ENCODE measurements at places on chromosomes 6 and 20. TPM values are rescaled to one million over a fixed set of nuclear protein-coding genes. Genes with fewer than 3 reads are reported as not detected.

DNA sequence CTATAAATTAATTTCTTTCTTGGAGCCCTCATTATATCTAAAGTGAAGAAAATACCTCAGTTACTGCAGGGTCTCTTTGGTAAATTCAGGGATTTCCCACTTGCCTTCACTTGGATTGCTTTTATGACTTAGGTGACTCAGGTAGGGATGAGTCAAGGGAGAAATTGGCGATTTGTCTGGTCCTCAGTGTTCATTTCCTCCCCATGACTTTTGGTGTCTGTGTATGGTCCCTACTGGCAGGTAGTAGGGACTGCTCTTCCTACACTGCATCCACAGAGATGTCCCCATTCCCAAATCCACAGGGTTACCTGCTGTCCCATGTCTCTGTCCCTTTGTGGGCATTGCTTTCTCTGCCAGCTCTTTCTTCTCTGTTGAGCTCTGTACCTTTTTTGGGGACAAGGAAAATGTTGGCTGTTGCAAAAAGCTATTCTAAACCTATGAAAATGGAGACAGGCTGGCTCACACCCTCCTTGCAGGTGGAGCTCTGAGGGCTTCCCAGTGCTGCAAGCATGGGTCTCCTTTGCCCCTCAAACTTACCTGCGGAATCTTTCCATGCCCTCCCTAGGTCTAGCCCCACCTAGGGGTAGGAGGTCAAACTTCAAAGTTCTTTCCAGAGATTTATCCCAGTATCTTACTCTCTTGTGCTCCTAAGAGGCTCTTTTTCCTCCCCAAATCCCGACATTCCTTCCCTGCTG is 211.9 kb downstream of the ZNF217 start:
- DNase-seq: no peak
- H3K27me3 ChIP-seq: no peaks in the 10 kb centered on the region
- no peak overlapping the region for H3K27ac ChIP-seq

GRCh38 chr6:160507420-160507819 is 156.7 kb downstream of the LPA start:
- no peak overlapping the region for H3K27ac ChIP-seq
- no peak for DNase-seq
- no peaks in the 10 kb centered on the region for H3K36me3 ChIP-seq
- H3K4me1 ChIP-seq: no peaks in the 10 kb centered on the region
- no peaks in the 10 kb centered on the region for H3K27me3 ChIP-seq

DNA sequence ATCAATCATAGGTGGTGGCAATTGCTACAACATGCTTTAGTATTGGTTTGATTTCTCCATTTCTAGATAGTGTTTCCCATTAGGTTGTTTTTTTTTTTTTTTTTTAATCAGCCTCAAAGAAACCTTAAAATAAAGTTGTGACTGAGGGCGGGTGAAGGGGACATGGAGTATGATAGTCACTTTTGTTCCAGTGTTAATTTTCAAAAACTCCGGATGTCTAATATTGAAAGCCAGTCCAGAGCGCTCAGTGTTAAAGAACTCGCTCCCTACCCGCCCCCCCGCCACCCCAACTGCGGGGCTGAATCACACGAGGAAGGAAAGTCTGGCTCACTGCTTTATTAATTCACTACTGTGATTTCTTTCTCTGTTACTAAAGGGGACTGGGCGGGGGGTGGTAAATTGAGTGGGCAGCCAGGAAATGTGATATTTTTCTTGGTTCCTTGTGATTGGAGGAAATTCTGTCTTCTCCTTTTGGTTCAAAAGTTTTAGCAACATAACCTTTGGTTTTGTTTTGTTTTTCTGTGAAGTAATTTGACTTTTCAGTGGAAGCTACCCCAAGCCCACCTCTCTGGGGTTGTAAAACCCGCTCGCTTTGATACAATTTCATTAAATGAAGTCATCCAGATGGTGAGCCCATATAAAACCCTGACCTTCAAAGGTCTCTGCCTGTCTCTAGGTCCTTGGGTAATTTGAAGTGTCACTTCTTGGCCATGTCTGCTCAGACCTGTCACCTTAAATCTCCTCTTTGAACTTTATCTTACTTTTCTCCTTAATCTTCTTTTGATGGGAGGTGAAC is 38.0 kb downstream of the TNFAIP3 start:
- H3K4me1 ChIP-seq: no peaks in the 10 kb centered on the region
- H3K27ac ChIP-seq: no peak overlapping the region
- no peaks in the 10 kb centered on the region for H3K36me3 ChIP-seq
- no peaks in the 10 kb centered on the region for H3K27me3 ChIP-seq
- DNase-seq: no peak
- H3K4me3 ChIP-seq: no peak overlapping the region

The MAD2L1BP gene
- 24.3 TPM for polyA plus RNA-seq

DNA sequence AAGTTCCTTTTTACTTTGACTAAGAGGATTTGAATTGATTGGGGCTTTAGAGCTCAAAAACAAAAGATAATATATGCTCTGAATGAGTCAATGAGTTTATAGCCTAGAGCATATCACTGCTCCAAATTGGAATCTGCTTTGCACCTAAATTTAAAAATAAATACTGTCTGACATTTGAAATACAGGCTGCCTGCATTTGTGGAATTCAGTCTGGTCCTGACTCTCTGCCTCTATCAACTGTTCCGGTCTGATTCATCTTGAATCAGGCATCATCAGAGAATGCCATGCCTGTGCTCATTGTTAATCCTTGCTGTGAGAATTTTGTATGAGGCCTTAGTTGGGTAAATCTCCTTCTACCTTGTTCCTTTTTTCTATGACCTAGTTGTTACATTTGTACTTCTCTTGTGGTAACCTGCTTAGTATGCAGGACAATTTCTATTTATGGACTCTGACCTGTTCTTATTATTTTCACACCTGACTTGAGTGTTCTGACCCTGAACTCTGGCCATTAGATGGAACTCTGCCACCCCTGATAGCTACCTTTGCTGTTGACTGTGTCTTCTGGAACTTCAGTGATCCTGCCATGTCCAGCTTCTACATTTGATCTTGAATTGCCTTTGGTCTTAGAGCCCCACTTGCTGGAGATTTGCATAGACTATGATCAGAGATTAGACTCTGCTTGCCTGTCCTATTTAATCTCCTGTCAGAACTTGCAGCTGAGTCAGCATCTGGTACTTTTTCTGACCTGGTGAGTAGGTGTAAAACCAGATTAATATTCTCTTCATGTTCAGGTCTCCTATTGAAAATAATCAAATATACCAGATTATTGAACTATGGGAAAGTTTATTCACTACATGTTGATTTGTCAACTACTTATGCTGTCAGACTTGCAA is 442.7 kb upstream of the HS3ST5 start:
- H3K4me3 ChIP-seq: no peak overlapping the region
- no peaks in the 10 kb centered on the region for H3K4me1 ChIP-seq
- no peak overlapping the region for H3K27ac ChIP-seq
- H3K27me3 ChIP-seq: no peaks in the 10 kb centered on the region
- no peaks in the 10 kb centered on the region for H3K36me3 ChIP-seq

- H3K4me3 ChIP-seq: no peak overlapping the region
- no peak for DNase-seq
- no peaks in the 10 kb centered on the region for H3K4me1 ChIP-seq
- no peaks in the 10 kb centered on the region for H3K27me3 ChIP-seq
- no peak overlapping the region for H3K27ac ChIP-seq
Measured at GRCh38 chr6:155244434-155244833, 19.4 kb upstream of the CLDN20 start.

DNA sequence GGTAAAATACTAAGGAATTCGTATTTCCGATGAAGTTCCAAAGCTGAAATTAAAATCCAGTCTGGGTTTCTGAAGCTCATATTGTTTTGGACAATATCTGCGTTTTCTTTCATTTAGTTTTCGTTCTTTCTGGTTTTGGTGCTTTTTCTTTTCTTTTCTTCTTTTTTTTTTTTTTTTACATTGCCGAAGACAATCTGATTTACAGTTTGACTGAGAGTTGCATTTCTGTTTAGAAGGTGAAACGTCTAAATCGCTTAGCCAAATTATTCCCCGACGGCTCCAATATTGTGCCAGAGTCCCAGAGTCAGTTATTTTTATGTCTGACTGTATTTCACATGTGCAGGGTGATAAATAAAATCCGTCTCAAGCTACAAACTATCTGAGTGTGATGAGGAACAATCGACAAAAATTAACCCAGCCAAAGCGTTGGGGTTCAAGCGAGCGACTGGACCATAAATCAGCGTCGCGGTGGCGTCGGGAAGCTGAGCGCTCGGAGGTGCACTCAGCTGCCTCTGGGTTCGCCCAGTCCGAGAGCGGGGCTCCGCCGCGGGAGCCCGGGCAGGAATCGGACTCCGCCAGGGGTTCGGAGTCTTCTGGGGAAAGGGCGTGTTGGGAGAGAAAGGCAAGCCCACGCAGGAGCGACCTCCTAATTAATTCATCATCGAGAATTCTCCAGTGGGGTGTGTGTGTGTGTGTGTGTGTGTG is 8.2 kb upstream of the TBX18 start:
- no peaks in the 10 kb centered on the region for H3K4me1 ChIP-seq
- H3K27me3 ChIP-seq: no peaks in the 10 kb centered on the region
- peak overlapping the region; percentile 22 for H3K4me3 ChIP-seq
- H3K36me3 ChIP-seq: no peaks in the 10 kb centered on the region
- H3K27ac ChIP-seq: peak overlapping the region; percentile 83

GRCh38 chr20:50678169-50678898 is 13.0 kb downstream of the RIPOR3 start:
- H3K4me1 ChIP-seq: no peaks in the 10 kb centered on the region
- H3K36me3 ChIP-seq: no peaks in the 10 kb centered on the region
- H3K27ac ChIP-seq: no peak overlapping the region
- no peak for DNase-seq
- no peaks in the 10 kb centered on the region for H3K27me3 ChIP-seq
- H3K4me3 ChIP-seq: no peak overlapping the region

GRCh38 chr6:121523628-121524027 is 88.2 kb downstream of the GJA1 start:
- peak overlapping the region; percentile 96 for H3K27ac ChIP-seq
- no peaks in the 10 kb centered on the region for H3K36me3 ChIP-seq
- DNase-seq: no peak
- no peaks in the 10 kb centered on the region for H3K27me3 ChIP-seq

DNA sequence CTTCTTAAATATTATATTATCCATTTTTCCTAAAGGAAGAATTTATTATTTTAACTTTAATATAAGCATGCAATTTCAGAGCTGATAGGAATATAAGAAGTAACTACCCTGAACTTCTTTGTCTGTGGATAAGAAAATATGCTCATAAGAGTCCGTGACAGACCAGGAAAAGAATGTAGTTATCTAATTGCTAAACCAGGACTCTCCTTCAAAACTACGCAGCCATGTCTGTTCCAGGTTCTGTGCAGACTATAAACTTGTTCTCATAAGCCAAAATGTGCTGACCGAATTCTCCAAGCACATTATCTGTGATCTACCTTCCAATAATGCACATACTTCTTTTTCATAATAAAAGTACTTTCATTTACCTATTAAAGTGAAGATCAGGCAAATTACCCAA is 116.5 kb downstream of the TRDN start:
- H3K4me1 ChIP-seq: no peaks in the 10 kb centered on the region
- no peak overlapping the region for H3K27ac ChIP-seq
- DNase-seq: no peak
- H3K4me3 ChIP-seq: no peak overlapping the region
- no peaks in the 10 kb centered on the region for H3K27me3 ChIP-seq
- H3K36me3 ChIP-seq: no peaks in the 10 kb centered on the region

- H3K4me1 ChIP-seq: no peaks in the 10 kb centered on the region
- no peak overlapping the region for H3K27ac ChIP-seq
- H3K36me3 ChIP-seq: no peaks in the 10 kb centered on the region
- no peak for DNase-seq
- H3K4me3 ChIP-seq: no peak overlapping the region
Measured at GRCh38 chr20:54485631-54486030, 10.2 kb downstream of the DOK5 start.

DNA sequence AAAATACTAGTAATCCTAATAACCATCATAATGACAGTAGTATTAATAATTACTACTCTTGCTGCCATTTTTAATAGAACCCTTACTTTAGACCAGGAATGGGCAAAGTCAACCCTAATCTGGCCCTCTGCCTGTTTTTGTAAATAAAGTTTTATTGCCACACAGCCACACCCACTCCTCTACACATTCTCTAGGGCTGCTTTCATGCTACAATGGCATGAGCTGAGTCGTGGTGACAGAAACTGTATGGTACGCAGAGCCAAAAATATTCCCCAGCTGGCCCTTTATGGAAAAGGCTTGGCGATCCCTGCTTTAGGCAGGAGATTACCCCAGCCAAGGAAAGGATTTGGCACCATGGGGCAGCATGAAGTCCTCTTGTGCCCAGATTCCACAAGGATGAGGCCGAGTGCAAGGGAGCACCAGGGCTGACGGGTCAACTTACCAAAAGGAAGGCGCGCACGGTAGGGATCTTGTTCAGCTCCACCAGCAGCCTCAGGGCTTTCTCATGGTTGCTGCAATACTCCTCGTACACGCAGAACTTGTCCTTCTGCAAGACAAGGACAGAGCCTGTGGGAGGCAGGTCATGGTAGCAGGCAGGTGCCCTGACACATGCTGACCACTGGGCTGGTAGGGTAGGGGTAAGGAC is 93.6 kb downstream of the PREX1 start:
- H3K27me3 ChIP-seq: no peaks in the 10 kb centered on the region
- H3K36me3 ChIP-seq: no peaks in the 10 kb centered on the region
- DNase-seq: peak; percentile 66

DNA sequence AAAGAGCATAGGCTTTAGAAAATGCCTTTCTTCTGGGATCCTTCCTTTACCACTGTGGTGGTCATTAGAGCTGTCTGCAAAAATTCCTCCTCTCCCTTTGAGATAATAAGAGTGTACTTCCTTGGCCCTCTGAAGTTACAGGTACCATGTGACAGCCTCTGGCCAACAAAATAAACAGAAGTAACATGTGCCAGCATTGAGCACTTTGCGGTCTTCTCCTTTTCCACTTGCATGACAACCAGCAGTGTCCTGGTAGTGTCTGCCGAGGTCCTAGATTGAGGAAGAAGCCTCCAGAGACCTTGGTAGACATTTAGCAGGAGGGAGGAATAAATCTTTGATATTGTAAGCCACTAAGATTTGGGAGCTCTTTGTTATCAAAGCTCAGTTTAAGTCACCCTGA is 87.5 kb upstream of the ARID1B start:
- no peak overlapping the region for H3K4me3 ChIP-seq
- H3K27me3 ChIP-seq: no peaks in the 10 kb centered on the region
- H3K4me1 ChIP-seq: peaks cover 1% of the 10 kb centered on the region
- DNase-seq: no peak
- no peaks in the 10 kb centered on the region for H3K36me3 ChIP-seq

GRCh38 chr6:167697316-167697715 is 129.4 kb upstream of the AFDN start:
- DNase-seq: no peak
- H3K36me3 ChIP-seq: no peaks in the 10 kb centered on the region
- no peak overlapping the region for H3K4me3 ChIP-seq
- no peaks in the 10 kb centered on the region for H3K4me1 ChIP-seq

DNA sequence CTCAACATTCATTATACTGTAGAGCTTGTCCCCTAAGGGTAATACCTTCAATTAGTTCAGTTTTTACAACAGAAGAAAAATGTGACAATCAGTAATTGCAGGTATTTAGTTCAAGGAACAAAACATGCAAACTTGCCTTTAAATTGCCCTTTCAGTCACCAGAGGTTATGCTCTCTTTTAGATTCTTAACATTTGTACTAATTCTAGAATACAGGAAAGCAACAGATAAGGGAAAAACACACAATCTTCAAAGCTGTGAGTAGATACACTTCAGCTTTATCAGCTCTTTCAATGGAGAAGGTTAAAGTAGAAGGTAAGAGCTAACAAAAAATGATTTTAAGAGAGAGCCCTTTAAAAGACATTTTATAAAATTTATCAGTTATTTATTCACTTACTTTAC is 173.1 kb downstream of the HS3ST5 start:
- no peak overlapping the region for H3K4me3 ChIP-seq
- no peak overlapping the region for H3K27ac ChIP-seq
- no peak for DNase-seq
- H3K36me3 ChIP-seq: no peaks in the 10 kb centered on the region
- no peaks in the 10 kb centered on the region for H3K27me3 ChIP-seq

Data from aorta (tissue), 5 donors.